Tibial nerve (tissue), 4 donors: ENCODE measurements at places on chromosomes 6 and 20. TPM values are rescaled to one million over a fixed set of nuclear protein-coding genes. Genes with fewer than 3 reads are reported as not detected.

Gene SLC2A10
- 26.0 TPM for total RNA-seq

- no peaks in the 10 kb centered on the region for H3K4me1 ChIP-seq
- no peaks in the 10 kb centered on the region for H3K27me3 ChIP-seq
- H3K4me3 ChIP-seq: no peak overlapping the region
These were observed 268.2 kb downstream of the SYNE1 start for GRCh38 chr6:152368751-152369624.

DNA sequence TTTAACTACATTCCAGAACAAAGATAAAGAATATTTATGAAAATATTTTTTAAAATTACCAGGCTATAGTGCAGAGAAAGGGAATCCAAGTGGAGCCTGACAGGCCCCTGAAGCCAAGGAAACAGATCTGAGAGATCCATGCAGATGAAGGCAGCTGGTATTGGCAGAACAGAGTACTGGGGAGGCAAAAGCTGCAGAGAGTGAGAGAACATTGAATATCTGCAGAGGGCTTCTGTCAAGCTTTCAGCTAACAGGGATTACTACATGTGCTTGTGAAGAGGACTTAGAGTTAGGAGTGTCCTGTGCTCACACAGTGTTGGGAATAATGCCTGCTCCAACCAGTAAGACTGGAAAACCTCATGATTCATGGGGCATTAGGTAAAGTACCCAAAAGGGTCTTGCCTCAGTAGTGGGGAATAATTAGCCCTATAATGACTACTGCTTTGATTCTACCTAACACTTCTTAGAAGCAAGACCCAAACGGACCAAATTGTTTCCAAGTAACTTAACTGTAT, 657.2 kb downstream of the DHX35 start:
- no peaks in the 10 kb centered on the region for H3K4me1 ChIP-seq
- H3K27ac ChIP-seq: no peak overlapping the region
- no peak for DNase-seq
- H3K36me3 ChIP-seq: no peaks in the 10 kb centered on the region
- no peaks in the 10 kb centered on the region for H3K27me3 ChIP-seq
- no peak overlapping the region for H3K4me3 ChIP-seq

DNA sequence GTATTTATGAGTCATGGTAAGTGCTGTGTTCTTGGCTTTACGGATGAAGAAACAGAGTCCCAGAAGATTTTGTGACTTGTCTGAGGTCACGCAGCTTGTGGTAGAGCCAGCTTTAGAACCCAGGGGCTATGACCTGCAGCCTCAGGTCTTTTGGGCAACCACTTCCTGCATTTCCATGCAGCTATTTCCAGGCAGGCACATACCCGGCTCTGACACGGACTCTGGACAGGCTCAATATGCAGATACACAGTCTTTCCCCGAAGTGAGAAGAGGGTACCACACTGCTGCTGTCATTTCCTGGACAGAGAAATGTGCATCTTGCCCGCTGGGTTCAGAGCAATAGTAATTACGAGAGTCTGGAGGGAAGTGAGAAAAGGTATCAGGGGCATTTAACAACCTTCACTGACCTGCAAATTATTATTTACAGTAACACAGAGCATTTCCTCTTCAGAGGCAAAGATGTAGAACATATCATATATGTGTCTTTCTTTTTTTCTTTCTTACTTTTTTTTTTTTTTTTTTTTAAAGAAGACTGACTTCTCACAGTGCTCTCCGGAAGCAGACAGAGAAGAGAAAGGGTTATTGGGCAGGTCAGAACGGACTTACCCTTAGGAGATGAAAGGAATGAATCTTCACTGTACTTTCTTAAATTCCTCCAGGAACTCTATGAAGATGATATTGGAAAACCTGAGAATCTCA, 185.1 kb downstream of the CLIC5 start:
- H3K36me3 ChIP-seq: no peaks in the 10 kb centered on the region
- no peak for DNase-seq
- H3K27ac ChIP-seq: no peak overlapping the region
- H3K27me3 ChIP-seq: no peaks in the 10 kb centered on the region
- H3K4me3 ChIP-seq: no peak overlapping the region

Gene PAX1
- total RNA-seq: not detected

DNA sequence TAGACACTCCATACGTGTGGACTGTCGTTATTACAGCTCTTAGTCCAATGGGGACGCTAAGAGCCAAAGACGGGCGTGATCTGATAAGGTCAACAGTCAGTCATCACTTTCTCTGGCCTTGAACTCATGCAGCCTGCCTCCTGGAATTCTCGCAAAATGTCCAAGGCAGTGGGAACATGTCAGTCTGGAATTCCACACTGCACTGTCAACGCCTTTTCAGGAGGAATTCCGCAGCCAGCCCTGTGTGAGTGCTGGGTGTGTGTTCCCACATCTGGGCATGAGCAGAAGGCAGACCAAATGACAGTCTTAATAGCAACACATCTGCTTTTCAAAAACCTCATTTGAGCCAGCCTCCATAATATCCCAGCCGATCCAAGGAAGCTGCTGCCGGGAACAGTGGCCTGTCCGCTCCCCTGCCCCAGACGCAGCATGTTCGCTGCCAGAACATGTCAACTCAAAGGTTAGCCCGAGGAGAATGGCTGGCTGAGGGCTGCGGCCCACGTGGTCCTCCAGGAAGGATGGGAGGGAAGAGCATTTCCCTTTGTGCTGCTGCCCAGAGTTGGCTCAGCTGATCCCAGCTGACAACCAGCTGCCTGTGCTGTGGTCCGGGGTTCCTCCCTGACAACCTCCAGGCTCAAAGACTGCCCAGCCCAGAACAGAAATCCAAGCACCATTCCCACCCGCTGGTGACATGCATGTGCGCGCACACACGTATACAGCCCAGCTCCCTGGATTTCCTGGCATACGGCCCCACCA, 103.1 kb downstream of the SULF2 start:
- H3K36me3 ChIP-seq: peaks cover 5% of the 10 kb centered on the region
- no peaks in the 10 kb centered on the region for H3K4me1 ChIP-seq
- H3K27me3 ChIP-seq: no peaks in the 10 kb centered on the region
- H3K27ac ChIP-seq: no peak overlapping the region
- no peak overlapping the region for H3K4me3 ChIP-seq

Gene PPIL1
- total RNA-seq: 9.6 TPM

DNA sequence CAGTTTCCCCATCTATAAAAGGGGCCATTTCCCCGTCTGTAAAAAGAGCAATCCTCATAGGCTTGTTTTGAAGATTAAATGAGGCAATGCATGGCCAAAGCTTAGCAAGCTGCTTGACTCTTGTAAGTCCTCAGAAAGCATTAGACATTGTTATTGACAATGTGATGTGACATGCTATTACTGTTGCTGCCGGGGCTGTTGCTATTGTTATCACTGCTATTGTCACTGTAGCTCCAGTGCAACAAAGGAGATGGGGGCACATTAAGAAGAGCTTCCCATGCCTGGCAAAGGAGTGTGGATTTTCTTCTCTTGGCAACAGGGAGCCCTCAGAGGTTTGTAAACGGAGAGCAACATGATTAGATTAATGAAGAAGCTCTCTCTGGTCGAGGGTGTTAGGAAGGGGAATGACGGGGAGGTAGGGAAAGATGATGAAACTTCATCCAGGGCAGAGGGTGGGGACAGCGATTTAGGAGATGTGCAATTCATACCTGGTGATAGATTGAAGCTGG, 33.1 kb upstream of the FAM83D start:
- no peak for DNase-seq
- H3K27me3 ChIP-seq: peaks cover 18% of the 10 kb centered on the region
- no peaks in the 10 kb centered on the region for H3K4me1 ChIP-seq
- H3K36me3 ChIP-seq: no peaks in the 10 kb centered on the region
- no peak overlapping the region for H3K27ac ChIP-seq

Gene LST1
- 22.7 TPM for total RNA-seq

Gene PDYN
- not detected for total RNA-seq

Gene DEFB116
- not detected for total RNA-seq

- H3K4me1 ChIP-seq: no peaks in the 10 kb centered on the region
- no peak for DNase-seq
- H3K27ac ChIP-seq: no peak overlapping the region
- H3K27me3 ChIP-seq: no peaks in the 10 kb centered on the region
- H3K36me3 ChIP-seq: no peaks in the 10 kb centered on the region
These were observed 32.0 kb downstream of the SIRPA start for GRCh38 chr20:1927217-1927616.

DNA sequence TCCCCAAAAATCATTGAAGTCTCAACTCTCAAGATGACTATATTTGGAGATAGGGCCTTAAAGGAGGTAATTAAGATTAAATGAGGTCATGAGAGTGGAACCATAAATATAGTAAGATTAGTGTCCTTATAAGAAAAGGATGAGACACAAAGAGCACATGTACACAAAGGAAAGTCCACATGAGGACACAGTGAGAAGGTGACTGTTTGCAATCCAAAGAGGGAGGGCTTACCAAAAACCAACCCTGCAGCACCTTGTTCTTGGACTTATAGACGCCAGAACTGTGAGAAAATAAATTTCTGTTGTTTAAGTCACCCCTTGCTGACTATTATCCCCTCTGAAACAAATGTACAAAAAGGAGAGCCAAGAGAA, 150.4 kb upstream of the SMLR1 start:
- no peaks in the 10 kb centered on the region for H3K4me1 ChIP-seq
- no peak overlapping the region for H3K4me3 ChIP-seq
- no peak for DNase-seq
- no peaks in the 10 kb centered on the region for H3K36me3 ChIP-seq
- no peak overlapping the region for H3K27ac ChIP-seq
- no peaks in the 10 kb centered on the region for H3K27me3 ChIP-seq

DNA sequence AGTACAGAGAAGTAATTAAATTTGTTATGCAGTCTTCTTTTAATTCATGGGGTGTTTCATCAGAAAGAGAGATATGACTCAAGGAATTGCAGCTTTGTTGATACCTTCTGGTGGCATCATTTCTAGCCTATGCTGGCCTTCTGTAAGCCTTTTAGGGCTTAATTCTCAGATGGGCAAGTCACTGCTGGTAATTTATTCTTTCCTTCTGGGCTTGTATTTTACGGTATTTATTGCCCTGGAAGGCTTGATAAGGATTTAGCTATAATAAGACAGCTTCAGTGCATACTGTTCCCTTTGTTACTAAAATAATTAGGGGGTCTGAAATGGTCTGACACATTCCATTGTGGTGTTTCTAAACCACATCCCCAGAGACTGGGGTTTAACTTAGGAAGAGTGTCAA, 57.9 kb upstream of the EMILIN3 start:
- no peak overlapping the region for H3K4me3 ChIP-seq
- no peak overlapping the region for H3K27ac ChIP-seq
- peaks cover 88% of the 10 kb centered on the region for H3K36me3 ChIP-seq
- DNase-seq: no peak
- no peaks in the 10 kb centered on the region for H3K4me1 ChIP-seq

DNA sequence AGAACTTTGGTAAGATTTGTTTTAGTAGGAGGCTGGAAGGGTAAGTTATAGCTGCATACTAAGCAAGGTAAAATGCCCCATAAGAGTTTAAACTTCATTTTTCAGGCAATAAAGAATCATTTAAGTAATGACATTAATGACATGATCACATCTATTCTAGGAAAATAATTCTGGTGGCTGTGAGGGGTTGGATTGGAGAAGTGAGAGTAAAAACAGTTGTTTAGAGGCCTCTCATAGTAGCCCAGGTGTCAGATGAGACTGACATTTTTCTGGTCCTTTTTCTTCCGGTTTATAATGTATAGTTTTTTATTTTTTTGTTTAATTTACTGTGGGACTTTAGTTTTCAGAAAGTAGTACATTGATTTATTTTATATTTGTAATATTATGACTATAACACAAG, 40.8 kb downstream of the ITCH start:
- no peak overlapping the region for H3K4me3 ChIP-seq
- H3K36me3 ChIP-seq: no peaks in the 10 kb centered on the region
- no peaks in the 10 kb centered on the region for H3K4me1 ChIP-seq
- no peaks in the 10 kb centered on the region for H3K27me3 ChIP-seq

- H3K4me1 ChIP-seq: no peaks in the 10 kb centered on the region
- H3K27me3 ChIP-seq: peaks cover under 1% of the 10 kb centered on the region
- DNase-seq: no peak
- H3K4me3 ChIP-seq: no peak overlapping the region
- no peaks in the 10 kb centered on the region for H3K36me3 ChIP-seq
These were observed 1.6 kb downstream of the INSM1 start for GRCh38 chr20:20369250-20370093.

DNA sequence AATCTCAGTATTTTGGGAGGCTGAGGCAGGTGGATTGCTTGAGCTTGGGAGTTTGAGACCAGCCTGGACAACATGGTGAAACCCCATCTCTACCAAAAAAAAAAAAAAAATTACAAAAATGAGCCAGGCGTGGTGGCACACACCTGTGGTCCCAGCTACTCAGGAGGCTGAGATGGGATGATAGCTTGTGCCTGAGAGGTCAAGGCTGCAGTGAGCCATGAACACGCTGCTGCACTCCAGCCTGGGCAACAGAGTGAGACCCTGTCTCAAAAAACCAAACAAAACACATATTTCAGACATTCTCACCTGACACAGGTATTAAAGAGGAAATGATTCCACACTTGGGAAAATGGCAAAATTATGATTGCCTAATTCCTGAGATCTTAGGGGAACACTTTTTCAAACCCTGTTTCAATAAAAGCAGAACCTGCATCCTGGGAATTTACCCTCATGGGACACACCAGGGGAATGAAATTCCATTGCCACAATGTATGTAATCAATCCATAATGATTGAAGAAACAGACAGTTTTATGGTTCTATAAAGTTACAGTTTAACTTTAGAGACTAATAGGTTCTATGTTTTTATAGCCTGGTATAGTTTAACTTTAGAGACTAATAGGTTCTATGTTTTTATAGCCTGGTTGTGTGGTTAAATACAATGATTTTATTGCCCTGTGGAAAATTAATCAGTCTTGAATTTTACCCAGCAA, 29.6 kb upstream of the DNAAF9 start:
- no peak overlapping the region for H3K4me3 ChIP-seq
- no peaks in the 10 kb centered on the region for H3K27me3 ChIP-seq
- no peaks in the 10 kb centered on the region for H3K36me3 ChIP-seq
- H3K4me1 ChIP-seq: no peaks in the 10 kb centered on the region
- H3K27ac ChIP-seq: no peak overlapping the region
- DNase-seq: no peak

GRCh38 chr6:40194447-40195170, 260.3 kb upstream of the MOCS1 start:
- H3K36me3 ChIP-seq: no peaks in the 10 kb centered on the region
- H3K4me3 ChIP-seq: no peak overlapping the region
- no peaks in the 10 kb centered on the region for H3K27me3 ChIP-seq
- H3K4me1 ChIP-seq: no peaks in the 10 kb centered on the region
- DNase-seq: no peak

- DNase-seq: no peak
- H3K27me3 ChIP-seq: no peaks in the 10 kb centered on the region
- H3K4me1 ChIP-seq: no peaks in the 10 kb centered on the region
- H3K36me3 ChIP-seq: no peaks in the 10 kb centered on the region
- H3K27ac ChIP-seq: no peak overlapping the region
- H3K4me3 ChIP-seq: no peak overlapping the region
These were observed 8.7 kb downstream of the REPS1 start for GRCh38 chr6:138979365-138979764.

Gene MRPS18B
- 36.9 TPM for total RNA-seq

Gene PDE7B
- total RNA-seq: 15.5 TPM
